ENCODE measurements at places on chromosomes 5 and 9.
A peak's percentile ranks its signal among the peaks of the same experiment; 100 is the strongest.

DNA sequence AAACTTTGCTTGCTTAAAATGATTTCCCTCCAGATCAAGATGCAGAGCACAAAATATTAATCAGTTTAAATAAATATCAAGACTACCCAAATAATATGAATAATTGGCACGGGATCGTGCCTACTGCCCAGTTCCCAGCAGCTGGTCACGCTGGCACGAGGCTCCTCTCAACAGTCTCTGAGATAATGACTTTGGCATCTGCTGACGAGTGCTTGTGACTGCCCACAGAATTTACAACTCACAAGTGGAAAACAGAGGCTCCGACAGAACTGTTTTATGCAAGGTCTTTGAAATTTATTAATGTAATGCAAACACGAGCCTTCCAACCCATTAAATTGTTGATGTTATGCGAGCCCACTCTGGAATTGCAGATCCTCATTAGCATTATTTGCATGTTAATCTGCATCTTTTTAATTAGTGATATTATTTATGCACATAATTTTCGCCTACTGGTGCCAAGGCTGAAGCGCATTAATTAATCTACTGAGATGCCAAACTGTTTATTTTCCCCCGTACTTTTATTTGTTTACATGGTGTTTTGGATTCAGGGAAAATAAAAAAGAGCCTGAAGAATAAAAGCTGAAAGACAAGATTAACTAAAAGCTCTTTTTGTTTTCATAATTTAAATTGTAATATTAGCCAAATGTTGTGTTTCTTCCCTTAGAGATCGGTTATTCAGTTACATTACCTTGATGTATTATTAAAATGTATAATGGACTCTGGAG, 369.3 kb upstream of the IRX1 start:
- peak; percentile 77 for DNase-seq

- no peak for DNase-seq
These were observed 509.5 kb upstream of the PAPPA start for GRCh38 chr9:115643948-115644727.

DNA sequence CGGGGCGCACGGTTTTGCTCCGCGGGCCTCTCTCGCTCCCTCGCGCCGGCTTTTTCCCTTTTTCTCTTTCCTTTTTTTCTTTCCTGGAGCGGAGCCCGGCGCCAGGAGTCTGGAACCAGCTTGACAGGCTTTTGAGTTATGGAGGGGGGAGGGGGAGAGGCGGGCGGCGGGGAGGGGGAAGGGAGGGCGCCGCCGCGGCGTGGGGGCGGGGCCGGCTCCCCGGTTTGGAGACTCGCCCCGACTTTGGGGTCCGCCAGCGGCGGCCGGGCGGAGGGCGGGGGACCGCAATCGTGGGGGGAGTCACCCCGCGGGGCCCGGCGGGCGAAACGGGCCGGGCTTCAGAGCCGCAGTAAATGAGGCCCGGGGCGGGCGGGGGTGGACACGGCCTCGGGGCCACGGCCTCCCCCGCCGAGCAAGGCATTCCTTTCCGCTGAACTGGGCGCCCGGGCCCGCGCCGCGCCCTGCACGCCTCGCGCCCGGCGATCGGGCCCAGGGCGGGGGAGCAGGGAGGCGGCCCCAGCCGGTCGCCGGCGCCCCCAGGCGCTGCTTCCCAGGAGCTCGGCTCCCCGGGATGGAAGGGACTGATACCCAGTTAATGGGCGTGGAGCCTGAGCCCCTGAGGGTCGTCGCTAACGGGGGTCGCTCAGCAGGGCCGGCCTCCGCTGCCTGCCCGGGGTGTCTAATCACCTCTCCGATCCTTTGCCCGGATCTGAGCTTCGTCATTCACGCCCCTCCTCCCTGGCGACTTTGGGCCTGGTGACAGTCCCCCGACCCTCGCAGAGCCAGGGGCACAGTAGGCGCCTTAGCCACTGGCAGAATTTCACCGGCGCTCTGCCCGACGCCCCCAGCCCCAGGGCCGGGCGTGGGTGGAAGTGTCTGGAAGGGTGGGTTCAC, 138.1 kb downstream of the C9orf50 start:
- peak; percentile 68 for DNase-seq

- DNase-seq: peak; percentile 98
These were observed 84.1 kb downstream of the AMBP start for GRCh38 chr9:113993838-113994540.

GRCh38 chr9:91726406-91727100, 223.5 kb downstream of the ROR2 start:
- no peak for DNase-seq

DNA sequence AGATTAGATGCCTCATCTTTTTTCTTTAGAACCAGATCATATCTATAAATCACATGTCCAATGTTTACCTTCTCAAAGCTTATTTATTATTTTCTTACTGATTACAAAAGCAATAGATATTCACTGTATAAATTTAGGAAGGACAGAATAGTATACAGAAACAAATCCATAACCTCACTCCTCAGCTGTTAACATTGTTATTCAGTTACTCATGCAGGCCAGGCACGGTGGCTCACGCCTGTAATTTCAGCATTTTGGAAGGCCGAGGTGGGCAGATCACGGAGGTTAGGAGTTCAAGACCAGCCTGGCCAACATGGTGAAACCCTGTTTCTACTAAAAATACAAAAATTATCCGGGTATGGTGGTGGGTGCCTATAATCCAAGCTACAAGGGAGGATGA, 15.3 kb downstream of the STOM start:
- no peak for DNase-seq

DNA sequence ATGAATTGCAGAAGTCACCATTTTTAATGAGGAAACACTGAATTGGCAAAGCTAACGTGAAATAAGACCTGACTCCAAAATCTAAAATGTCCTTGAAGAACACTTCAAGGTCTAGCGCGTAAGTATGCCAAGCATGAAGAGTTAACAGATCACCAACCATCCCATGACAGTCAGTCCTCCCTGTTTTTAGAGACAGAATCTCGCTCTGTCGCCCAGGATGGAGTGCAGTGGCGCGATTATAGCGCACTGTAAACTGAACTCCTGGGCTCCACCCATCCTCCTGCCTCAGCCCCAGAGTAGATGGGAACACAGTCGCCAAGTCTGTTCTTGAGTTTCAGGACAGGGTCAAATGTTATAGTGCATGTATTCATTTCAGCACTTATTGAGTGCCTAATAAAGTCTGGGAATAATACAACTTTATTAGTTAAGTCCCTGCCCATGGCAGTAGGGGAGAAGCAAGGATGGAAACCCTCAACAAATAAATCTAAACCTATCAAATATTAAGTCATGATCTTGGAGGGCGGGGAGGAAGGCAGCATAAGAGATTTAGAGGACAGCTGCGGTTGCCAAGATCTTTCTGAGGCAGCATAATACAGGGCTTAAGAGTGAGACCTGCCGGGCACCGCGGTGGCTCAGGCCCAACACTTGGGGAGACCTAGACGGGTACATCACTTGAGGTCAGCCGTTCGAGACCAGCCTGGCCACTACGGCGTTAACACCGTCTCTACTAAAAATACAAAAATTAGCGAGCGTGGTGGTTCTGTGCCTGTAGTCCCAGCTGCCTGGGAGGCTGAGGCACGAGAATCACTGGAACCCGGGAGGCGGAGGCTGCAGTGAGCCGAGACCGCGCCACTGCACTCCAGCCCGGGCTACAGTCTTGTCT, 1.1 kb downstream of the ATPSCKMT start:
- no peak for DNase-seq

- no peak for DNase-seq
These were observed 218.3 kb upstream of the ZNF462 start for GRCh38 chr9:106644661-106645060.

DNA sequence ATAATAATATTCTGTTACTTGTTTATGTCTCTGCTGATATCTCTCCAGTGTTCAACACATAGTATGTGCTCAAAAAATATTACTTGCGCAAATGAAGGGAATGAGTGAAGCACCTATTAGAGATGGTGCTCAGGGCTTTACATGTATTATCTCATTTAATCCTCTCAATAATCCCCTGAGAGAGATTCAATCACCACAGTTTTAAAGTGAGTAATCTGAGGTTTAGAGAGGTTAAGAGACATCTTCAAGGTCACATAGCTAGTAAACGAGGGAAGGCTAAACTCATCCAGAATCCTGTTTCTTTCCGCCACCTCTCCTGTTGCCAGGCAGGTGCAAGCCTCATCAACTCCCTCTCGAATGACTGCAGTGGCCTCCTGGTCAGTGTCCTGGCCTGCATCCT, 82.0 kb downstream of the UGCG start:
- DNase-seq: no peak

- no peak for DNase-seq
These were observed 5.3 kb downstream of the RALGDS start for GRCh38 chr9:133115604-133116345.

DNA sequence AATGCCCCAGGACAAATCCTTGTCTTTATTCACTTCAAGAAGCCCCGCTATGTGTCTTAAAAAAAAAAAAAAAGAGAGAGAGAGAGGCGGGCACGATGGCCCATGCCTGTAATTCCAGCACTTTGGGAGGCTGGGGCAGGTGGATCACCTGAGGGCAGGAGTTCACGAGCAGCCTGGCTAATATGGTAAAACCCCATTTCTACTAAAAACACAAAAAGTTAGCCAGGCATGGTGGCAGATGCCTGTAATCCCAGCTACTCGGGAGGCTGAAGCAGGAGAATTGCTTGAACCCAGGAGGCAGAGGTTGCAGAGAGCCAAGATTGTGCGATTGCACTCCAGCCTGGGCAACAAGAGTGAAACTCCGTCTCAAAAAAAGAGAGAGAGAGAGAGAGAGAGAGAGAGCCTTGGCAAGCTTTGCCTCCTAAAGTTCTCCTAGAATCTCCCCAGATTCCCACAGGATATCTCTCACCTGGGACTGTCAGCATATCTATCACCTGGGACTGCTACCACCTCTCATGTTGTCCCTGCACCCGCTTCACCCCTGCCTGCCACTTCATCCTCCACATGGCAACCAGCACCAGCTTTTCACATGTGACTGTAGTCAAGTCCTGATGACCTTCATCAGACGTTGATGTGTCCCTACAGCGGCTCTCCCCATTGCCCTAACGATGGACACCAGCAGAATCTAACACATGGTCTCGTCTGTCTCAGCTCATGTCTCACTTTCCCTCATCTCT, 5.8 kb downstream of the ITK start:
- DNase-seq: no peak

GRCh38 chr5:81249240-81249639, 16.1 kb downstream of the CKMT2 start:
- DNase-seq: no peak

DNA sequence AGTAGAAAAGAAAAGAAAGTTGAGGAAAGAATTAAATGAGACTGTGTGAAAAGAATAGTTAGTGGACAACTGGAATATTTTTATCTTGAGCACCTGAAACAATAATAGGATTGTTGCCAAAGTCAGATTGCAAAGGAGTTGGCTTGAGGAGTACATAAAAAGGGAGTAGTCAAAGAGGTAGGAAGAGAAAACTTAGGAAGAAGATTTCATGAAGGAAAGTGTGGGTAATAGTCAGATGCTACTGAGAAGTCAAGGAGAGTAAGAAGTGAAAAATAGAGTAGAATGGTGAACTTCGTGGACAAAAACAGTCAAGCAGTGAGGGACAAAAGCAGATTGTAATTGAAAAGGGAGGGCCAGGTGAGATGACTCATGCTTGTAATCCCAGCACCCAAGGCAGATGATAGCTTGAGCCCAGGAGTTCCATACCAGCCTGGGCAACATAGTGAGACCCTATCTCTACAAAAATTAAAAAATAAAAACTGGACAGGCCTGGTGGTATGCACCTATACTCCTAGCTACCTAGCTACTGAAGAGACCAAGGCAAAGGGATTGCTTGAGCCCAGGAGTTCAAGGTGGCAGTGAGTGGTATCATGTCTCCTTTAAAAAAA, 178.9 kb downstream of the NIPBL start:
- DNase-seq: no peak

GRCh38 chr5:44536650-44537260, 147.5 kb upstream of the FGF10 start:
- DNase-seq: peak; percentile 28

GRCh38 chr5:131634666-131634995, 398 bp downstream of the RAPGEF6 start:
- DNase-seq: peak; percentile 10

- DNase-seq: no peak
These were observed 19.3 kb downstream of the ABHD17B start for GRCh38 chr9:71891557-71892189.

GRCh38 chr9:95507464-95508241, 9.1 kb downstream of the PTCH1 start:
- DNase-seq: peak; percentile 58

DNA sequence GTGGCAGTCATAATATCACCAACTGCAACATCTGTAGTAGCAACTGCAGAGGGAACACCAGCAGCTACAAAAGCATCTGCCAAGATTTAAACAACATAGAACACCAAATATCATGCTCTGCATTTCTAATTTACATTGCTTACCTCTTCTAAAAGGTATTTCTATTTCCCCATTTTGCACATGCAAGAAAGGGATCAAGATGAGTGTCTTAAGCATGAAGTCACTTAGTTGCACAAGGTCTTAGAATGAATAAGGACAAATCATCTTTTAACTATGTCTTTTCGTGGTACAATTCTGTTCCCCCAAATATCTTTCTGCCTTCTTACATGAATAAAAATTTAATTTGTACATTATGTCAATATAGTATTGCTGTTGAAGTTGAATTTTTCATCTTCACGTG, 1746.4 kb downstream of the EFNA5 start:
- no peak for DNase-seq

DNA sequence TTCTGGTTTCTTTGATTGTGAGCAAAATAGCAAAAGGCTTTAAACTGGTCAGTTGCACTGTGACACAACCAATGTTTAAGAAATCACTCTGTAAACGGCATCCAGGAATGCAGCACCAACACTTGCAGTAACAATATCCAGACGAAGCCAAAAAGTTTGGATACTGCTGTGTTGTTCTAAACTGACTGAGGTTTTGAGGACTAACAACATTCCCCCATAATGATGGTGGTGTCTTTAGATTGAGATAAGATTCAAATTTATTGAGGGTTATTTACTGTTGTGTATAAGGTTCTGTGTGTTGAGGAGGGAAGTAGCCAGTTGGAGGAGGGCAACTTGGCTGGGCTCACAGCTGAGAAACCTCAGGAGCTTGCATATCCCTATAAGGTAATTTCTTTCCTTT, 353.6 kb downstream of the BNC2 start:
- no peak for DNase-seq

DNA sequence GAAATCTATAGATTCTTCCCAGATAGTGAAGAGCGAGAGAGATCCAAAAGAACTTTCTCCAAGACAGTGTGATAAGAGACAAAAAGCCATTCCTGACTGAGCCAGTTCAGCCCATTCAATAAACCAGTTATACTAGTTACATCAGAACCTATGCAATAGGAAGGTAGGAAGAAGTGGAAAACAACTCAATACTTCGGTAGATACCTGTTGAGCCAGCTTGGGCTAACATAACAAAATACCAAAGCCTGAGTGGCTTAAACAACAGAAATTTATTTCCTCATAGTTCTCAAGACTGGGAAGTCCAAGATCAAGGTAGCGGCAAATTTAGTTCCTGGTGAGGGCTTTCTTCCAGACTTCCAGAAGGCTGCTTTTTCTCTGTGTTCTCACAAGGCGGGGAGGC, 214.5 kb upstream of the GRAMD2B start:
- DNase-seq: no peak

DNA sequence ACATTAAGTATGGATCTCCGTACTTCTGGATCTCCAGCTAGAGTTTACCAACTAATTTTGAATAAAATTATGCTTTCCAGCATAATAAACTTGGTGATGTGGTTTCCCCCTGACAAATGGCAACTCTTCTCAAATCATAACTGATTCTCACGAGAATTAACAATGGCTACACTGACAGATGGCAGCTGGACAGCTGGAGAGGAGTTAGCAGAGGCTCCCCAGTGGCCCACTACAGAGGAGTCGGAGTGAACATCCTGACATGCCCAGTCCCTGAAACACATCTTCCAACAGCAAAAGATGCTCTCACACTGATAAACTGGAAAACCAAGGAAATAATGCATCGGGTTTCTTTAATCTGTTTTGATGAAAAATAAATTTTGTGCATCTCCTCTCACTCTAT, 239.6 kb downstream of the MAN2A1 start:
- DNase-seq: no peak
